ENCODE measurements at places on chromosomes 16 and 17. TPM values are rescaled to one million over a fixed set of nuclear protein-coding genes. Genes with fewer than 3 reads are reported as not detected.

DNA sequence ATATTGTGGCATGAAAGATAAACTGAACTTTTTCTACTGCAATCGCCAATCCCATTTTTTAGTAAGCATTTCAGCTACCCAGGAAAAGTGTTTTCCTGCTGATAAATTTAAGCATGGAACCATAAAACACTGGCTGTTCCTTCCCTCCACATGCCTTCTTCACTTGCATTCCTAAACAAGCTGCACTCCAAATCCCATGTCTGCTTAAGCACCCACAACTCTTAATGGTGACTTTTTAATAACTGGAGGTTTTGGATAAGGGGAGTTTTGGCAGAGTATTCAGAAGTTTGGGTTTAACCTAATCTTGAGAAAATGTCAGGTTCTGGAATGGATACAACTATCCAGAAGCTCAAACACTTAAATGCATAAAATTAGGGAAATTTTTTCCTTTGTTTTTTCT, 345.6 kb upstream of the CA10 start:
- DNase-seq = no peak

- no peak for DNase-seq
These were observed 64.0 kb downstream of the SOX9 start for GRCh38 chr17:72184805-72185204.

GRCh38 chr17:48036693-48037035, 933 bp downstream of the COPZ2 start:
- DNase-seq = no peak

GRCh38 chr17:7997186-7997585, 5.2 kb upstream of the GUCY2D start:
- DNase-seq = no peak

DNA sequence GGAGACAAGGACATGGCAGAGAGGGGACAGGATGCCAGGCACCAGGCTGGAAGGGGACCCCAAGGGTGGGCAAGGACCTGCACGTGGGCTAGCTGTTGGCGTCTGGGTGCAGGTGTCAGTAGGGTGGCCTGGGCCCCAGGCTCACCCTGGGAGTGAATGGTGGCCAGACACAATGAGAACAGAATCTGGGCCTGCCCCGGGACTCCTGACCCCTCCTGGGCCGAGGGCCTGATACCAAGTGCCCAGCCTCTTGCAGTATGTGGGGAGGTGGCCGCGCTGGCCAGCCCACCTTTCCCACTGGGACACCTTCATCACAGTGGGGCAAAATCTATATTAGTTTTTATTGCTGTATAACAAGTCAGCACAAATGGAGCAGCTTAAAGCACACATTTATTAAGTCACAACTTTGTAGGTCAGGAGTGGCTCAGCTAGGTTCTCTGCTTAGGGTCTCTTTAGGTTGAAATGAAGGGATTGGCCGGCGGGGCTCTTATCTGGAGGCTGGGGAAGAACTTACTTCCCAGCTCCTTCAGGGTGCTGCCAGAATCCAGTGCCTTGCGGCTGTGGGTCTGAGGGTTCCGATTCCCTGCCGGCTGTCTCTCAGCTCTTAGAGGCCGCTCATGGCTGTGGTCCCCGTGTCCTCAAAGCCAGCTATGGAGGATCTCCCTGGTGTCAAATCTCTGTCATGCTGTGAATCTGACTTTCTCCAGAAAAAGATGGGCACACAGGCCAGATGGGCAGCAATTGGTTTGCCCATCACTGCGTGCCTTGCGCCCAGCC, 3.6 kb downstream of the PRSS33 start:
- no peak for DNase-seq

GRCh38 chr16:73124665-73125375, 76.9 kb upstream of the ZFHX3 start:
- no peak for DNase-seq

DNA sequence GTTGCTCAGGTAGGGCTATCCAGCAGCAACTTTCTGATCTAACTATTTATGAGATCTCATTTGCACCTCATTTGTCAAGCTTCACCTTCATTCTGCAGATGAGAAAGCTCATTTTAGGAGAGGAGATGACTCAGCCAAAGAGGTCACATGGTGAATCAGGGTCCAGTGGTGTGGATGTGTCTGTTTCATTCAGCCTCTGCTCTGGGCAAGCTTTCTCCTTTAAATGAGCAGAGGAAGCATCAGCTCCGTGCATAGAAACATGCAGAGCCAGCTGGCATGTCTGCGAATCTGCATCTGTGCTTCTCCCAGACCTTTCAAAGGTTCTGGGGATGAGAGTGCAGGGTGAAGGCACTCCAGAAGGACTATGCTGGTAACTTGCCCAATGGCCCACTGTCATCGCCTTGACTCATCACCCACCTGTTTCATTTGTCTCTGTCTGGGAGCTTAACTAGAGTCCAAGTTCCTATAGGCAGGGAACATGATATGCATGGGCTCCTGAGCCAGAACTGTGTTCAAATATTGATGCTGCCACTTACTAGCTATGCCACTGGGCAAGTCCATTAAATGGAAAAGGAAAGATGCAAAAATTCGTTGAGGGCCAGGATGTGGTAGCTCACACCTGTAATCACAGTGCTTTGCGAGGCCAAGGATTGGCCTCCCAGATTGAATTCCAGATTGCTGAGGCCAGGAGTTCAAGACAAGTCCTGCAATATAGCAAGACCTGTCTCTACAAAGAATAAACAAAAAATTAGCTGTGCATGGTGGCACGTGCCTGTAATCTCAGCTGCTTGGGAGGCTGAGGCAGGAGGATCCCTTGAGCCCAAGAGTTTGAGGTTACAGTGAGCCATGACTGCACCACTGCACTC, 67.1 kb upstream of the NLK start:
- DNase-seq = no peak

DNA sequence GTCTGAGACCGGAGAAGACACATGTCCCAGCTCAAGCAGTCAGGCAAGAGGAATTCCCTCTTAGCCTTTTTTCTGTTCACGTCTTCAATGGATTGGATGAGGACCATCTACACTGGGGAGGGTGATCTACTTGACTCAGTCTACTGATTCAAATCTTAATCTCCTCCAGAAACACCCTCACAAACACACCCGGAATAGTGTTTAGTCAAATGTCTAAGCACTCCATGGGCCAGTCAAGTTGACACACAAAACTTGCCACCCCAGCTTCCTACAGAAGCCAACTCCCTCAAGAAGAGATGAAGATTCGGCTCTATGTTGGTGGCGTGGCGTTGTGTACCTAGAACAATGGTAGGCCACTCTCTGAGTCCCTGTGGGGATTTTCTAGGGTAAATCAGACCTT, 22.5 kb upstream of the NKD1 start:
- no peak for DNase-seq

- DNase-seq = no peak
These were observed 119.6 kb downstream of the CDH11 start for GRCh38 chr16:65002265-65002664.

DNA sequence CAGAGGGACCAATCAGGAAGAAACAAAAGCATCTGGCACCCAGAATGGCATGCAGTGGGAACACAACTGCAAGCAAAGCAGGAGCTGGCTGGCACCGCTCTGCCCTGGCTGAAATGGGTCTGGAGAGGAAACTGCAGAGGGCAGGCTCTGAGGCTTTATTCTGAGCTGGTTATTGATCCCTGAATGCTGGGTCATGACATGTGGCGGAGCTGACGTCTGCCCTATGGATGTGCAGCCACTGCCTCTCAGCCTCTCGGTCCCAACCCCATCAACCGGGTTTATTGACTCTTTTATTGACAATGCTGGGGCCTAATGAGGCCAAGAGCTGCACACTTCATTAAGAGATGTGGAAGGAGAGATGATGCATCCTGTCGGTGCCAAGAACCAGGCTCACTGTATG, 3.9 kb upstream of the SKAP1 start:
- no peak for DNase-seq

- no peak for DNase-seq
These were observed 189.7 kb downstream of the TMEM132E start for GRCh38 chr17:34769049-34769448.

DNA sequence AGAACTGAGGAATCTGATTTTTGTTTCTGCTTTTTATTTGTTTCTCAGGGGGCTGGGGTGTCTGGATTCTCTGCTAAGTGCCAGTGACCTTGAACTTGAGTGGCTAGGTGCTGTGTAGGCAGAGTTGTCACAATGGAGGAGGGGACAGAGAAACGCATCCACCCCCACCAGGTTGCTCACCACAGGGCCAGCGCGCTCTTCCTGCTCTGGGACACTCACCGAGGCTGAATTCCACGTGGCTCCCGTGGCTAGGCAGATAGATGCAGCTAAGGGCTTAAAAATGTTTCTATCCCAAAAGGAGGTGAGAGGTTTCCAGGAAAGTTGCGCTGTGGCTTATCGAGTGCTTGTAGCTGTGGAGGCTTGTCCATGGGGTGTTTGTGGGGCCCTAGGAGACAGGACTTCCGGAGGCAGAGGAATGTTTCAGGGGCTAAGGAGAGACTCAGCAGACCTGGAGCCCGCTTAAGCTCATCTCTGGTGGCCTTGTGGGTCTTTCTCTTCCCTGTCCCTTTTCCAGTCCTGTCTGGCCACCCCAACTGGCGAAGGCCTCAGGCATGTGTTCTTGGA, 36.8 kb downstream of the ADCY7 start:
- no peak for DNase-seq

Gene ACD
- 14.3 TPM for polyA plus RNA-seq

Gene TAT
- polyA plus RNA-seq = not detected

Gene CA7
- polyA plus RNA-seq = not detected

Gene RTN4RL1
- polyA plus RNA-seq = 1.5 TPM

Gene DHRS7C
- 110 TPM for polyA plus RNA-seq

Gene PCGF2
- polyA plus RNA-seq = 30.6 TPM
